ENCODE measurements at places on chromosomes 1 and 21. TPM values are rescaled to one million over a fixed set of nuclear protein-coding genes. Genes with fewer than 3 reads are reported as not detected.

Gene COP1
- total RNA-seq, result 40.9 TPM

Gene FBLIM1
- total RNA-seq, result 363 TPM

Gene EXTL1
- not detected for total RNA-seq

Gene ATP5PO
- 190 TPM for total RNA-seq

Gene UBE2U
- not detected for total RNA-seq

Gene RRAGC
- 40.1 TPM for total RNA-seq

Measured in endothelial cell of umbilical vein (primary cell).